Mammary epithelial cell (primary cell): ENCODE measurements at places on chromosomes 1 and 21.
A peak's percentile ranks its signal among the peaks of the same experiment; 100 is the strongest.

DNA sequence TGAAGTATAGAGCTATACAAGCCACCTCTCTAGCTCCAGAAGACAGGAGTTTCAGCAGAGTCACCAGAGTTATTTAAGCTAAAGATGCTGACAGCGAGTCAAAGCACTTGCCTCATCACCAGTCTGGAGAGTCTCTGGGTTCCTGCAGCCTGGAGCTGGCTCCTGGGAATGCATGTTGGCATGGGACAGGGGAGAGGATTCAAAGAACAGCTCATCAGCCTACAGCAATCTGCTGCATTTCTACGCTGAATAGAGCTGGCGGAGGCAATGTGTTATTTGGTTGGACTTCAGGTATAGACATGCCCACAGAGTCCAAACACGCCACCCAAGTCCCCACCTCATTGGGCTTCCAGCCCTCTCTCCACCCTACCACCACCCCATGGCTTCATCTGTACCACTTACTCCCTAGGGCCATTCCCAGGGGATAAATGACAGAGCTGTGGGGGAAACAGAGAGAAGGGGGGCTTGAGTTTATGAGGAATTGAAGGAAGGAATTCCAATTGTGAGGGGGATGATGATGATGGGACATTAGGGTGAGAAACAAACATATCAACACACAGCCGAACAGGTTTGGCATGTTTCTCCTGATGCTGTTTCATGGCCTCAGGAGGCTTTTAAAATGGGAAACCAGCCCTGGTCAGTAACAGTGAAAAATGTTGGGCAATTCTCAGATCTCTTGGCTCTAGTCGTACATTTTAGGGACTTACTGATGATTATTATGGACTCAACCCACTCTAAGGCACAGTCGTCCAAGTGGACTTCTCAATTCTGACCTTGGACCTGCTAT, 58.4 kb downstream of the PLEKHA6 start:
- peak; percentile 83 for DNase-seq

- DNase-seq = no peak
Observed at GRCh38 chr1:212178851-212179250, 106.4 kb upstream of the PPP2R5A start.

DNA sequence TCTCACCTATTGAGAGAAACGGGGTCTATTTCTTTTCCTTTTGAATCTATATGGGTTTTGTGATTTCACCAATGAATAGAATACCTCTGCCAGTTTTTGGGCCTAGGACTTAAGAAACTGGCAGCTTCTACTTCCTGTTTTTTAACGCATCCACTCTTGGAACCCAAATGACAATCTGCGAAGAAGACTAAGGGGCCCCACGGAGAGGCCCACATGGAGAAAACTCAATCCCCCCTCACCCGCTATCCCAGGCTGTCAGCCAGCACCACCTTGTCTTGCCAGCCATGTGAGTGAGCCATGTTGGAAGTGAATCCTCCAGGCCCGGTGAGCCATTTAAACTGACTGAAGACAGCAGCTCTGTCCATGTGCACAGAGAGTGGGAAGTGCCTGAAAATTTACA, 3.6 kb upstream of the HENMT1 start:
- no peak for DNase-seq

DNA sequence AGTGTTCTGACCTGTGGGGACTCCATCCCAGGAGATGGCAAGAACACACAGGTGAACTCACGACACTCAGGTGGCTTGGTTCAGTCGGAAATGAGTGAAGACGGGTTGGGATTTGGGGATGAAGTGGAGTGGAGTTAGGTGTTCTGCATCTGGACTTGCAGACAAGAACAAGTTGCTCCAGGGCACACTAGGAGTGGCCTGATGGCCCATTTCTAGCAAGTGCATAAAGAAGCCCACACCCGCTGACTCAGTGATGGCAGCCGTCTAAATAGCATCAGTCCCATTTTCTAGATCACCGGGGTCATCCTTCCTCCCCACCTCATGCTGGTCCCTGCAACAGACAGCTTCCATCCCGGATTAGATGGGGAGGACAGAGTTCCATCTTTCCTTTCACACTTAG, 278.4 kb downstream of the C1orf94 start:
- no peak for DNase-seq

DNA sequence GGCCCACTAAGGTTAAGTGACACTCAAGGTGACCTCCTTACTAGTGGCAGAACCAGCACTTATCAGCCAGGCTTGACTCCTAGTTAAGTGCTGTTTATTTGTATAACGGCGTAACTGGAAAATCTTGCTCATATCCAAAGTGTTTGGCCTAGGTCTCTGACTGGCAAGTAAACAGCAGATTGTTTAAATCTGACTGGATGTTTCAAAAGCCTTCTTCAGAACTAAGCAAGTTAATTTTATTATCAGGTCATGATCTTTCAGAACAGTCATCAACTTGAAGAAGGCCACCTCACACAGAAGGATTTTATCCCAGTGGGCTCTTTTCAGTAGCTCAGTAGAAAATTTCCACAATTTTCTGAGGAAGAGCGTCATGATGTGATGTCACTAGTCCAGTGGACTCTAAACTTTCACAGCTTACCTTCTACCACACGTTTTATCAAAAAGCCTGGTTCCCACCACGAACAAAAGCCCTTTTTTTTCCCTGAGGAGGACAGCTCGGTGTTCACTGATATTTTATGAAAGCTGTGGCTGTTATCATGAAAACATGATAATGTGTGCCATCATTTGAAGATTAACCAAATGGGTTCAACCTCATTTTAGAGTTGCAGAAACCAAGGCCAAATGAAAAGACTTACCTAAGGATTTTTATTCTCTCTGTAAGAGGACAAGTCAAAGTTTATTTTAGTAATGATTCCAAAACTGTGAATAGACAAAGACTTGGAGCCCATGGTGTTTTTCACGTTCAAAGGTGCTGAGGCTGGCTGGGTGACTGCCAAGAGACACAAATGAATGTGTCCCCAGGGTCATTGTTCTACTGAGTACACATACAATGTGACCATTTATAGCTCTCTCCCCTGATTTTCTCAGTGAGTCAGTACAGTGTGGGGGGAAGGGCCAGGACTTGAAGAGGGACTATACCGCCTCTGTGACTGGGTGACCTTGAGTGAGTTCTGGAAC, 9.1 kb downstream of the SGIP1 start:
- DNase-seq = peak; percentile 43

DNA sequence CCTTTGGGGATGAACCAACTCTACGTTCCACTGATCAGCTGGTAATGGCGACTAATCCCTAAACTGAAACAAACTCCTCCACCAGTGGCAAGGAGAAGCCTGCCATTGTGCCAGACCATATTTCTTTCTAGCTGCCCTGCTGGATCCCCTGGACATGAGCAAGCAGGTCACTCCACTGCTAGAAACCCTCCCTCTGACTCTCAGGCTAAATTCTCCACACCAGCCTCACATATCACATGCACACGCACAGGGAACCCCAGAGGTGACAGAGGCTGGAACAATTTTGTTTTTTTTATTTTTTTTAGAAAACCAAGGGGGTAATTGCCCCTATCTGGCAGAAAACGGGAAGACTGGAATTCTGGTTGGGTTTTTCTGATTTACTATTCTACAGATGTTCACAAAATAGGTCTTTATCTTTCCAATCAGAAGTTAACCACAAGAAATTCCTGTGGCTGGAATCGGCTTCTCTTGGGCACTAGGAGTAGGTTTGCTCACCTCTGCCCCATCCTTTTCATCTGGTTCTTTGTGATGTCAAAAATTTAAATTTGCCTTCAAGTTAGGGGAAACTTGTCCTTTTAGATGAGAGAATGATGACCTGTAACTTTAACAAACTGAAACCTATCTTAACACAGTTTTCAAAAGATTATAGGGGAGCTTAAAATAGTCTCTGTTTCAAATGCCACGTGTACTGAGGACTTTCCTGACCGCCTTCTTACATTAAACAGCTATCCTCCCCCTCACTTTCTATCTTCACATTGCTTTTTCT, 258.1 kb downstream of the SDCCAG8 start:
- DNase-seq = peak; percentile 70

DNA sequence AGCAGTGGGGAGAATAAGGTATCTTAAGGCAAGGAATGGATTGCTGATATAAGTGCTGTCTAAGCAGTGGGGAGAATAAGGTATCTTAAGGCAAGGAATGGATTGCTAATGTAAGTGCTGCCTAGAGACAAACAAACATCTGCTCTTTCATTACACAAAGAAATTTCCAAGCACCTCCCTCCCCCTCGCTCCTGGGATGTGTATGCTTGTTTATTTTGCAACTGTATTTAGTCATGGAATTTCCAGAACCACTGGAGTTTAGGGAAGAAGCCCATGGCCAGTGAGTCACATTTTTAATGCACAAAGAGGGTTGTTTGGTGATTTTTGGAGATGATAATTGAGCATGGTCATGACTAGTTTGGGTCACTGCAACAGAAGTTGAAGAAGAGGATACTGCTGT, 21.5 kb downstream of the PDPN start:
- peak; percentile 52 for DNase-seq
